Large intestine (tissue), 12 donors: ENCODE measurements at places on chromosomes 2 and 18.

GRCh38 chr2:8672940-8673339, 8.9 kb upstream of the ID2 start:
- DNase-seq, result no peak

DNA sequence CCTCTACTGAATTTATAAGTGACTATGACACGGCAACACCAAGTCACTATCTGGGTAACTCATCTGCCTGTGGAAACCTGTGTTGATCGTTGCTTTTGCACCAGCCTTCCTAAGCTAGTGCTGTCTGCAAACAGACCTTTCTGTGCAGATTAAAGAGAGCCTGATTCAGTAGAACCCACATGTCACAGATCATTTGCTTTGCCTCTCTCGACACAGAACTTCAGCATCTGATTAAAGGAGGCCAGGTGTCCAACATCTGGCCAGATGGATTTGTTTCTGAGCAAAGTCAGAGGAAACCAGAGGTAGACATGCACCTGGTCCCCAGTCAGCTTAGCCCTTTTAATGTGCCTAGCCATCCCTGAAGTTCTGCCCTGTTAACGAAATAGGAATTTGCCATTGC, 15.0 kb upstream of the TTR start:
- no peak for DNase-seq

GRCh38 chr2:109260886-109261700, 132.1 kb downstream of the SH3RF3 start:
- DNase-seq, result no peak

- DNase-seq, result no peak
Observed at GRCh38 chr2:150046211-150046610, 441.3 kb downstream of the RND3 start.

GRCh38 chr2:15092181-15092580, 459.7 kb downstream of the LRATD1 start:
- no peak for DNase-seq

DNA sequence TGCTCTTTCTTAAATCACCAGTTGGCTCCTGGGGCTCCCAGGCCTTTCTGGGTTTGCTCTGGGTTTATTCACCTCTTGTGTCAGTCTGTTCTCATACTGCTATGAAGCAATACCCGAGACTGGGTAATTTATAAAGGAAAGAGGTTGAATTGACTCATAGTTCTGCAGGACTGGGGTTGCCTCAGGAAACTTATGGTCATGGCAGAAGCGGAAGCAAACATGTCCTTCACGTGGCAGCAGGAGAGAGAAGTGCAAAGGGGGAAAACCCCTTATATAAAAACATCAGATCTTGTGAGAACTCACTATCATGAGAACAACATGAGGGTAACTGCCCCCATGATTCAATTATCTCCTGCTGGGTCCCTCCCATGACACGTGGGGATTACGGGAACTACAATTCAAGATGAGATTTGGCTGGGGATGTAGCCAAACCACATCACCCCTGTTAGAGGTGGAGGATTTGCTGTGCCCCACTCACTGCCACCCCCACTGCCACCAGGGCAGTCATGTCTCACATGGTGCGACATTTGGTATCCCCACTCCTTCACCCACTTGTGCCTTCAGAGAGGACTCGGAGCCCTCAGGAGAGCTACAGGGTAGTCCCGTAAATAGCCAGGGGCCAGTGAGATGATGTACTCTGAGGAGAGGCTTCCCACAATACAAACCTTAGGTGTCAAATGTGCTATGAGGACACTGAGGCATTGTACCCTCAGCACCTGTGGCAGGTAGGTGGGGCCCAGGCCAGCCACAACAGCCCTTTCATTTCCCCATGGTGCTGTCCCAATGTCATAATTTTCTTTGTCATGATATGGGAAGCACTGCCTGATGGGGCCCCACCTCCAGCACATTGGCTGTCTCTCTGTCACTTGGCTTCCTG, 35.7 kb downstream of the CDC42EP3 start:
- DNase-seq, result no peak

DNA sequence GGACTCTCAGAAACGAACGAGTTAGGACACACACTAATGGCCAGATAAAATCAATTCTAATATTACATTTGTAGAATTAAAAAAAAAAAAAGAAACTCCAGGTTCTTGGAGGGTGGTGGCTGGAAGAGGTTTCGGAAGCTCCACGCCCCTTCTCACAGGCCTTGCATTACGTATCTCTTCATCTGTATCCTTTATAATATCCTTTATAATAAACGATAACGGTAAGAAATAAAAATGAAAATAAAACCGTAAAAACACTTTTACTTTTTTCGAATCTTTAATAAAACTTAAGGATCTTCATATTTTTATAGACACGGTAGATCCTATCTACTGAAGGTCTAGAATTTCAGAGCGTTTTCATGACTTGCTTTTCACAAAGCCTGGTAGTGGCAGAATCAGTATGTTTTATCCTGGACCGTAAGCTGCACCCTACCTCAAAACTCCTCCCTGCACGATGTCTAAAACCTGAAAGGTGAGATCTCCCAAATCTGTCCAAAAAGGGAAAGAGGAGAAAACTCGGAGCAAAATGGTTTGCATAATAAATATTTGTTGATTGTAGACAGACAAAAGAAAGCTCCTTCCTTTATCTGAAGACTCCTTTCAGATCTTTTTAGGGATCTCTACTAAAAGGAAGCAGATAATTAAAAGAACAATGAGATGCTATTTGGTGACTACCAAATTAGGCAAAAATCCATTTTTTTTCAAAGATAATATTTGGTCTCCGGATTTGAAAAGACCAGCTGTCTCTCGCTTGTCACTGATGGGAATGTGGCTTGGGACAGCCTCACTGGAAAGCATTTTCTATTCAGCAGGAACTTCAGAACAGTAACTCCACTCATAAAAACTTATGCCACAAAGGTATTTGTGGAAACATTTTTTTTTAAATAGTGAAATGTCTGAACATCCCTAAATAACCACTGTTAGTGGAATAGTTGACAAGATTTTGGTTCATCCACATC, 2.0 kb upstream of the CXCR4 start:
- no peak for DNase-seq

DNA sequence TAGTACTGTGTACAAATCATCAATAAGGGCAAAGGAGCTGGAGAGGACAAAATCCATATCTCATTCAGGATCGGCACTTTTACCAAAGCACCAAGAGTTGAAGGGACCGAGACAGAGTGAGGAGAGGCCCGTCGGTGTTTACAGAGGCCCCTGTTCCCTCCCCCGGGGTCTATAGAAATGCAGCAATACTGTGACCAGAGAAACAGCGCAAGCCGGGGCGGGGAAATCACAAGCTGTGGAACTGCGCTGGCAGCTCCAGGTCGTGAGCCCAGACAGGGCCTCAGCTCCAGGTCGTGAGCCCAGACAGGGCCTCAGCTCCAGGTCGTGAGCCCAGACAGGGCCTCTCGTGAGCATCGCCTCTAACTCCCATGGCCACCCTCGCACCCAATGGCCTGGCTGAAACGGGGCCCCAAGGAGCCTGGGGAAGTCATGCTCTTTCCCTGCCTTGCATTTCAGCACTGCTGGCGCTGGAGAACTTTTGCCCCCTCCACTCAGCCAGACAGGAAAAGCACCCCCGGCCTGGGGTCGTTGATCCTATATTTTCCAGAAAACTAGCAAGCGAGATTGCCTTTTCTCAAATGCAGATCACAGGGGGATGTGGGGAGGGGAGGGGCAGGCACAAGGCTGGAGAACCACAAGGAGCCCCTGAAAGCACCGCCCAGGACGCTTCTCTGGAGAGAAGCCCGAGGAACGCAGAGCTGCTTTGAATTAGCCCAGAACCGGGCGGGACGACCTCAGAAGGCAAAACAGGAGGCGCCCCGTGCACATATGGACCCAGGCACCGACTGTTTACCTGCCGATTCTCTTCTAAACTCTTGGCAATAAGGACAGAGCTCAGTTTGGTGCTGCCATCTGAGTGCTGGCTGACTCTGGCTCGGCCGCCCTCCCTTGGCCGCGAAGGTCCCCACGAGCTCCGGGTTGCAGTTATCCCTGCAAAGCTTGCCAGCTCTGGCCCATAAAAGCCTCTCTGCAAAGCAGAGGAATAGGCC, 223.7 kb downstream of the ACKR3 start:
- no peak for DNase-seq

DNA sequence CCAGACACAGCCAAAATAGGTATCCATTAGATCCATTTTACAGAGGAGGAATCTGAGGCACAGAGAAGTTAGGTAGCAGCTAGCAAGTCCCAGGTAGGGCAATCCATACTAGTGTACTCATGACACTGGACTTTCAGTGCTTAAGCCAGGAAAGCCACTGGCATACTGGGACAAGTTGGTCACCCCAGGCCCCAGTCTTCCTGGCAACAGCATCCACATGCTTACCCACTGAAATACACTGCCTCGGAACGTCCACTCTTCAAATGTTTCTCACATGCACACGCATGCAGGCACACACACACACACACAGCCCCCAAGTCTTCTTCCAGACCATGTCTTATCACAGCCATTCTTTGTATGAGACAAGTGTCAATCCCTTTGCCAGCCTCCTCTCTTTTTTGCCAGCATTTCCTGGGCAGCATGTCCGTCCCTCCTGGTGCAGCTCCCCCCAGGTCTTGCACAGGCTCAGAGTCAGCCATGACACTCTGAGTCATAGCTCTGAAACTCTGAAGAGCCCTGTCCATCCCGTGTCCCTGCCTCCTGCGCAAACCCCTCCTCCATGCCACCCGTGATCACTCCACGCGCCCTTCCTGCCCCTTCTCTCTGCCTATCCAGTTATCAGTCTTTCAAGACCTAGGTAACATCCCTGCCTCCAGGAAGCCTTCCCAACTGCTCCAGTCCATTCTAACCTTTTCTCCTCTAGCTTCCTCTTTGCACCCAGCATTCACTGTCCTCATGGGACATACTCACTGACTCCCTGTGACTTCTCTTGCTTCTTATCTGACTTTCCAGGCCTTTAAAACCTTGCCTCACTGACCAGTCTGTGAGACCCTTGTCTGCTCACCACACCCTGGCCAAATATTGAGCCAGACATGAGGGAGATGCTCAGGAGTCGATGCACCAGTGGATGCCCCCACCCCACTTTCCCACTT, 10.9 kb upstream of the TEX261 start:
- no peak for DNase-seq

DNA sequence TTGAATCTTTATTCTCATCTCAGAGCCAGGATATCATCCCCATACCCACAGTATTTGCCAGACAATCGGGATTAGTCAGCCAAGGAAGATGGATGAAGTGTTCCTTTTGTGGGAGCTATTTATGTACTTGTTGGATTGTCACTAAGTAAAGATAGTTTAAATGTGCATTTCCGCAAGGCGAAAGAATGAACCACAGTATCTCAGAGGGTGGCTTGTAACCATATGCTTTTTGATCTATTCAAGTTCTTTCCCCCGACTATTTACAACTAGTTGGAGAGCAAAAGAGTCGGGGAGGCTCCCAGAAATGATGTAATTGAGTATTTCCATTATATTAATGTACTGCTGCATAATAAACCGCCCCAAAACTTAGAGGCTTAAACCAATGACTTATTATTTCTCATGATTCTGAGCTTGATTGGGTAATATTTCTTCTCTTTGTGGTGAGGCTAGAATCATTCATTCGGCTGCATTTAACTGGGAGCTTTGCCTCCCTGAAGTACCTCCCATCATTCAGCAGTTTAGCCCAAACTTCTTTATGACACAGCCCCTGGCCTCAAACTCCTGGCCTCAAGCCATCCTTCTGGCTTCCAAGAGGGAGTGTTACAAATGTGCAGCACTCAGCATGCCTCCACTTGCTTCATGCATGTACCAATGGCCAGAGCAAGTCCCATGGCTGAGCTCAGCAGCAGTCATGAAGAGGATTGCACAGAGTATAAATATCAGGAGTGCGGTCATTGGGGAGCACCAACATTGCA, 423.7 kb downstream of the METTL4 start:
- no peak for DNase-seq

GRCh38 chr2:152627351-152627957, 89.8 kb downstream of the PRPF40A start:
- no peak for DNase-seq

GRCh38 chr2:38444247-38444646, 67.2 kb upstream of the ATL2 start:
- DNase-seq, result no peak

GRCh38 chr18:7878265-7879211, 311.4 kb downstream of the PTPRM start:
- no peak for DNase-seq

- no peak for DNase-seq
Observed at GRCh38 chr18:457521-458412, 42.7 kb downstream of the COLEC12 start.

GRCh38 chr2:96787411-96787810, 26.7 kb downstream of the CNNM4 start:
- DNase-seq, result no peak

- no peak for DNase-seq
Observed at GRCh38 chr18:26414901-26415440, 133.4 kb downstream of the KCTD1 start.

- DNase-seq, result no peak
Observed at GRCh38 chr2:66536997-66537396, 102.1 kb downstream of the MEIS1 start.

GRCh38 chr2:134642938-134643337, 75.9 kb downstream of the TMEM163 start:
- DNase-seq, result no peak

- no peak for DNase-seq
Observed at GRCh38 chr2:74313497-74313896, 29.7 kb downstream of the SLC4A5 start.

DNA sequence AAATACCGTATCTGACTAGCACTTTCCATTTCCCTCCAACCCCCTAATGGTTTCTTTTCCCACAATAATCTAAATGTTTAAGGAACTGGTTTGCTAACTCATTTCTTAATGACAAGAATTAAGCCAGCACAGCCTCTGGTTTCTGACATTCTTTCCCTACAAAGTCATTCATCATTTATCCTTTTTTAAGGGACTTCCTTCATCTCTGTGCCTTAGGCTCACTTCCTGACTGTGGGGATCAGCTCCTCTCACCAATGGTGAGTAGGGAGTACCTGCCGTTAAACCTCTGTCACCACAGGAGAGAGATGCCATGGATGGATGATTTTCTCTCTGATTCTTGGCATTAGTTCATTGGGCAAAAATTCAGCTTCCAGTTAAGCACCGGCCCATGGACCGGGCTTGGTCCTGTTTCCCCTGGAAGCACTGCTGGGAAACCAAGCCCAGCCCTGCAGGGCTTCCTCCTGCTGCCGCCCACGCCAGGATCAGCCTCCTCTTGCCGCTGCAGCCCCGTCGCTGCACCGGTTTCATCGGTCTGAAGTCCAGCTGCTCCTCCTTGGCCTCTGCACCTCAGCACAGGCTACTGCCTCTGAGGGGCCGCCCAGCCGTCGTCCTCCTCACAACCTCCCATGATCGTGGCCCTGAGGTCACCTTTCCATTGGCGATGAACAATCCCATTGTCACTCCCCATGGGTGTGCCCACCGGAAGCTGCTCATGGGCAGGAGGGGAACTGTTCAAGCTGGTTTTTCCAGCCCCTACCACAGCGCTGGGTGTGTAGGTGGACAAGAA, 64.0 kb upstream of the ZNF516 start:
- DNase-seq, result no peak

GRCh38 chr2:138504546-138505235, 3.1 kb downstream of the SPOPL start:
- DNase-seq, result no peak
